ENCODE measurements at places on chromosomes 12 and 14.

GRCh38 chr14:63701606-63702299 is 26.1 kb downstream of the SGPP1 start:
- no peak for DNase-seq

- no peak for DNase-seq
Measured at GRCh38 chr14:55249423-55249822, 21.8 kb upstream of the FBXO34 start.

- DNase-seq: no peak
Measured at GRCh38 chr12:32053881-32054624, 52.6 kb upstream of the BICD1 start.

DNA sequence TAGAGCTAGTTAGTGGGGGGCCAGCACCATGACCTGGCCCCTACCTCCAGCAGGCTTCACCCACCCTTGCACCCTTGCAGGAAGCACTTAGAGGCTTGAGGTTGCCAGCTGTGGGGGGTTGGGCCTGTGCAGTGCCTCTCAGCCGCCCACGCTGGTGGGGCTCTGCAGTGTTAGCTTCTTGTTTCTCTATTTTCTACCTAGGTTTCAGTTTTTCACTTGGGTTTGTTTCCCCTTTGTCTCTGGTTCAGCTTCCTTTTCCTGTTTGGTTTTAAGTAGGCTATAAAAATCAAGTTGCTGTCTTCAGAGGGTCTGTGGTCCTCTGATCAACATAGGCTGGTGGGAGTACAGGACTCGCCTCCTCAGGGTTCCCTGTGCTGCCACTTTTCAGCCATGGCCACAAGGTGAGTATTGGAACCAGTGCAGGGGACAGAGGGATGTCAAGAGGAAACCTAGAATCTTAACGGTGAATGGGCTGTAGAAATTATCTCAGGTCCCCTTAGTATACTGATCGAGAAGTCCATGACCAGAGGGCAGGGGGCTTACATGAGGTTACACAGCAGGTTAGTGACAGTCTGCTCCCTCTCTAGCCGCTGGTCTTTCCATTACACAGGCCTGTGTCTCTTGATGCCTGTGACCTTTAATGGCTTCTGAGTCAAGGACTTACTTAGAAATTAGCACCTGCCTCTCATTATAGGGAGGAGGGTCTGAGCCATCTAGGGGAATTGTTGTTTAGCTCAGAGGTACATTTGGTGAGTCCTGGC is at the start of gene EVL:
TSS of gene EVL (plus strand) at position 312 of the 761 bp plus-strand sequence. CDS start at position 391, 79 bp downstream.
- DNase-seq: no peak

- DNase-seq: no peak
Measured at GRCh38 chr12:93922583-93923006, 225.8 kb upstream of the PLXNC1 start.

DNA sequence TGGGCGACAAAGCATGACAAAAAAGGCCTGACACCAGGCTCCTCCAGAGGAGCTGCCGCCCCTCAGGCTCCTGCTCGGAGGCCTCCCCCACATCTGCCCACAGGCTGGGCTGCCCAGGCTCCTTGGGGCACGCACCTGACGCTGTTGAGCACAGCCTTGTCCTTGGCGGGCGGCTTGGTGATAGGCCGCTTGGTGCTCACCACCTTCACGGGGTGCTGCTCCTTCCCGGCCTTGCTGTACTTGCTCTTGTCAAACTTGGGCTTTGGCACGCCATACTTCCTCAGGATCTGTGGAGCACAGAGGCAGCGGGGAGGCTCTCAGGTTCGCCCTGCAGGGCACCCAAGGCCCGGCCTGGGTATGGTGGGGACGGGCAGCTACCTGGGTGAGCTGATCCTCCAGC is 53.4 kb downstream of the TRAFD1 start:
- no peak for DNase-seq

- DNase-seq: no peak
Measured at GRCh38 chr14:68908201-68908600, 70.9 kb downstream of the ACTN1 start.

- no peak for DNase-seq
Measured at GRCh38 chr12:76762601-76762980, 1.3 kb upstream of the ZDHHC17 start.

GRCh38 chr14:32597771-32598170 is 268.7 kb downstream of the AKAP6 start:
- no peak for DNase-seq

DNA sequence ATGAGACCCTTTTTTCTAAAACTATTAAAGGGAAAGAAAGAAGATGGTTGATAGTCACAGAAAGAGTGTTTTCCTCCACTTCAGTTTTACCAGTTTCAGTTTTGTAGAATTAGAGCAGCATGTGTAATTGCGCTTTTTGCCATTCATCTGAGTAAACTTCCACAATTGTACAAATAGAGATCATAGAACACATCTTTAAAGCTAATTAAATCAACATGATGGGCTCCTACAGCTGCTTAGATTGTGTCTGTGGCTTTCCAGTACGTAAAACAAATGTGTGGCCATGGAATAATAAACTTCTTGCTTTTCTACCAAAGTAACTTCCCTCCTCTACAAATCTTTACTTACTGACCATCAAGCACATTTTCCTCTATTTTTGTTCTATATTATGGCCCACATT is 84.2 kb upstream of the LRIG3 start:
- DNase-seq: no peak

- DNase-seq: no peak
Measured at GRCh38 chr12:93938317-93938716, 210.1 kb upstream of the PLXNC1 start.

DNA sequence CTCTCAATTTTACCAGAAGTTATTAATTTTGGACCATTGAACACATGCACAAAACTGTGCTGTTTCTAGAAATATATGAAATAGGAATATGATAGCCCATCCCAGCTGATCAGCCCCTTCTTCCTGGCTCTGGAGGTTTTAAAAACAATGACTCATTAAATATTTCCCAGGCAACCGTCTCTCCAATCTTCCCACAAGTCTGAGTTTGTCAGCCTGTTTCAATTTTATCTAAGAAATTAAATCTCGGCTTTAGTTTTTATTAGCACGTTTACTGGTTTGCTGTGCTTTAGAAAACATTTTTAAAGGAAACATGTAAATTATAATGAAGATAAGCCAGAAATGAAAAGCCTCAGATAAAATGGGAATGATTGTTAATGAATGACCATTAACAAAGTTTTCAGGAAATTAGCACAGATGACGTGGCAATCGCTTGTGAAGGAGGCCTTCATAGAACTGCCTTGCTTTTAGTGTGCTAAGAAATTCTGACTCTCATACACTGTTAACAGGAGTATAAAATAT is 89.3 kb upstream of the RAP1B start:
- DNase-seq: no peak
